GM23248 (cell line): ENCODE measurements at places on chromosomes 5 and 9. TPM values are rescaled to one million over a fixed set of nuclear protein-coding genes. Genes with fewer than 3 reads are reported as not detected.

CTXN3 gene
- total RNA-seq: not detected in 2 replicates

KIF4B gene
- total RNA-seq: not detected in 2 replicates

CKMT2 gene
- total RNA-seq: not detected in 2 replicates

SCGB3A2 gene
- total RNA-seq: not detected in 2 replicates

TMEM252 gene
- total RNA-seq: not detected in 2 replicates
